ENCODE measurements at places on chromosomes 3 and 15.

DNA sequence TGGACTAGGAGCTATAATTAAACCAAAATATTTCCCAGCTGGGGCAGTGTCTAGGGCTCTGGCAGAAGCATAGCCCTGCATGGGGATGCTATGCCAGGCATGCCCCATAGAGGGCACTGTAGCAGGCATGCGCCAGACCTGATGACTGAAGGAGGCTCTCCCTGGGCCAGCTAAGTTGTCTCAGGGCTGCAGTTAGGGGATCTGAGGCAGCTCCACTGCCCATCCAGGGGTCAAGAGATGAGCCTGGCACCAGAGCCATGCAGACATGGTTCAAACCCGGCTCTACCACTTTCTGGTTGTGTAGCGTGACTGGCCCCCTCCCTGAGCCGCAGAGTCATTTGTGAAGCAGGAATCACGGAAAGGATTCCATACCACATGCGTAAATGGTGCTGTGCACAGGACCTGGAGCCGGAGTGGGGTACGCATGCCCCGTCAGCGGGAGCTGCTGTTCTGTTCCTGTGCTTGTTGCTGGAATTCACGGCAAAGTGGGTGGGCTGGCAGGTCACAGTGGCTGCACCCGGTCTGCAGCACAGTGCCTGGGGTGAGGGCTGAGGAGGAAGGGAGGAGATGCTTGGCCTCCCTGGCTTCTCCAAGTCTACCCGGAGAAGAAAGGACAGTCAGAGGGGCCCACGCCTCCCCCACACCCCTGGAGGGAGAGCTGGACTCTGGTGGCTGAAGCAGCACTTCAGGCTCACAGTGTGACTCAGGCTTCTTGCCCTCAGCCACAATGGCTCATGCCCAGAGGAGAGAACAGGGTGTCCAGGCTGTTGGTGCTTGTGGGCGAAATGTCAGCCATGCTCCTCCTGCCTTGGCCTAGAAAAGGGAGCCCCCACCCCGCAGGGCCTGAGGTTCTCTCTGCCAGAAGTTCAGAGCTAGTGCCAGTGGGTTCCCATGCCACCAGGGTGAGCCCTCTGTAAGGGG lies 43.1 kb downstream of the DNASE1L3 start:
- peak; percentile 82 for DNase-seq

DNA sequence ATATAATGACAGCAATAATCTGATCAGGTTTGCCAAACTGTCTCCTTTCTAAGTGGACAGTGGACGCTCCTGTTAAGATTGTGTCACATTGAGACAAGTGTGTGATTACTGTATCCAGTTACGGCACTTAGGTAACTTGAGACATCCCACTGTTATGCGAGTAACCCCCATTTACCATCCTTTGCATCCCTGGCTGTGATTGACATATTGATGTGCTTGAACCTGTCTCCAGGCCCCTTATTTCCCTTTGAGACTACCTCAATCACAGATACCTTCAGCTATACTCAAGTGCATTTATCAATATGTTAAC lies 785.2 kb downstream of the NR2F2 start:
- no peak for DNase-seq

GRCh38 chr3:194198938-194199337 lies 63.0 kb downstream of the HES1 start:
- DNase-seq, result no peak

DNA sequence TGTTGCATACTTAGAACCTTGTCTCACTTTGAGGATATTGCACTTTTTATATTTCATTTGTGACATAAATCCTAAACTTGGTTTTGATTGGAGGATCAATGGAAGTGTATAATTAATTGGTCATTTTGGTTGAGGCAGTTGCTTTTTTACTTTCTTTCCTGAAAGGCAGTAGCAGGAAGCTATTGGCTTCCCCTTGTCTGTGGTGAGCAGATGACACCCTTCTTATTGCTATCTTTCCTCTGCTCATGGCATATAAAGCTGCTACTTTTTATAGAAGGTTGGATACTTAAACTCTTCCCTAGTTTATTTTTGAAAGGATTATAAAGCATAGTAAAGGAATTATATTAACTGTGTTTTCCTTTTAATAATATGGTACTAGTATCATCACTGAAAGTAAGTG lies 28.6 kb downstream of the FAM98B start:
- DNase-seq, result no peak

DNA sequence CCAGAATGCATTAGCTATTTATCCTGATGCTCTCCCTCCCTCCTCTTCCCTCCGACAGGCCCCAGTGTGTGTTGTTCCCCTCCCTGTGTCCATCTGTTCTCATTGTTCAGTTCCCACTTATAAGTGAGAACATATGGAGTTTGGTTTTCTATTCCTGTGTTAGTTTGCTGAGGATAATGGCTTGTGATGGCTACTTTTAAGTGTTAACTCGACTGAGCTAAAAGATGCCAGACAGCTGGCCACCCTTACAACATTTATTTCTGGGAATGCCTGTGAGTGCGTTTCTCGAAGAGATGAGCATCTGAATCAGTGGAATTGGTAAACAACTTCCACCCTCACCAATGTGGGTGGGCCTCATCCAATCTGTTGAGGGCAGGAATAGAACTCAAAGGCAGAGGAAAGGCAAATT lies 24.7 kb upstream of the TM2D3 start:
- no peak for DNase-seq

GRCh38 chr3:175005193-175005592 lies 146.1 kb downstream of the NAALADL2 start:
- DNase-seq, result no peak

DNA sequence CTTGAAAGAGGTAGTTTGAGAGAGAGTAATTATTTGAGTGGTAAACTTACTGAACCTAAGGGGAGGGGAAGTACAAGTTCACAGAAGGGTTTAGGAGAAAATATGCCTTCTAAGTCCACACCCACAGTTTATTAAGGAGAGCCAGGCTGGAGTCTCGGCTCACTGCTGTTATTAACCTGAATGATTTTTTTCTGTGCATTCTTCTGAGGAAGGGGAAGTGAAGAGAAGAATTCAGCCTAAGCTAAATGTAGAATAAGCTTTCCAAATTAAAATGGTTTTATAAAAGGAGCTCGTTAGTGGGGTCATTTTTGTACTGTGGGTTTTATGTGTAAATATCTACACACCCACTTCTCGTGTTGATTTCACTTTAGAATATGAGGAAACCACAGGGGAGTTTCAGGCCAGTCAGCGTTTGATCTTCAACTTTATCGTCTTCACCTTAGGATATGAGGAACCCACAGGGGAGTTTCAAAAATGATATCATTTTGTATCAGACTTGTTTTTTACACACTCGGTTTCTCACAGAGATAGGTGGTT lies 1.5 kb downstream of the WHAMM start:
- no peak for DNase-seq

GRCh38 chr3:195773956-195774537 lies 37.7 kb downstream of the MUC4 start:
- DNase-seq, result no peak

DNA sequence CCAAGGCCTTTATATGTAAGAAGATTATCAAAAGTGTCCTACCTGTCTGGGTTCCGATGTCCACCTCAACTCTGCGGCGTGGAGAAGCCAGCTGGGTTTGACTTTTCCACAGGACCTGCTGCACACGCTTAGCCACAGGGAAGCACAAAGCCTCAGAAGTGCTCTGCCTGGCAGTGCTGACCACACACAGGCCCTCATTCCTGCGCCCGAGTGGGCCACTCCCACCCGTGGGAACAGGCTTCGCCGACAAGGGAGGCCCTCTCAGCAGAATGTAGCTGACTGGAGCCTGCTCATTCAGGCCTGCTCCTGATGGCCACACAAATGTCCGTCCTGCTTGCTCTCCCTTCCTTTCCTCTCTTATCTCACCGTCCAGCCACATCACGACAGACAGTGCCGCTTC lies 221.4 kb upstream of the LRRN1 start:
- DNase-seq, result no peak

GRCh38 chr15:60801395-60801794 lies 322.5 kb upstream of the ICE2 start:
- DNase-seq, result no peak

GRCh38 chr3:72196377-72196929 lies 411.5 kb upstream of the PROK2 start:
- DNase-seq, result no peak

DNA sequence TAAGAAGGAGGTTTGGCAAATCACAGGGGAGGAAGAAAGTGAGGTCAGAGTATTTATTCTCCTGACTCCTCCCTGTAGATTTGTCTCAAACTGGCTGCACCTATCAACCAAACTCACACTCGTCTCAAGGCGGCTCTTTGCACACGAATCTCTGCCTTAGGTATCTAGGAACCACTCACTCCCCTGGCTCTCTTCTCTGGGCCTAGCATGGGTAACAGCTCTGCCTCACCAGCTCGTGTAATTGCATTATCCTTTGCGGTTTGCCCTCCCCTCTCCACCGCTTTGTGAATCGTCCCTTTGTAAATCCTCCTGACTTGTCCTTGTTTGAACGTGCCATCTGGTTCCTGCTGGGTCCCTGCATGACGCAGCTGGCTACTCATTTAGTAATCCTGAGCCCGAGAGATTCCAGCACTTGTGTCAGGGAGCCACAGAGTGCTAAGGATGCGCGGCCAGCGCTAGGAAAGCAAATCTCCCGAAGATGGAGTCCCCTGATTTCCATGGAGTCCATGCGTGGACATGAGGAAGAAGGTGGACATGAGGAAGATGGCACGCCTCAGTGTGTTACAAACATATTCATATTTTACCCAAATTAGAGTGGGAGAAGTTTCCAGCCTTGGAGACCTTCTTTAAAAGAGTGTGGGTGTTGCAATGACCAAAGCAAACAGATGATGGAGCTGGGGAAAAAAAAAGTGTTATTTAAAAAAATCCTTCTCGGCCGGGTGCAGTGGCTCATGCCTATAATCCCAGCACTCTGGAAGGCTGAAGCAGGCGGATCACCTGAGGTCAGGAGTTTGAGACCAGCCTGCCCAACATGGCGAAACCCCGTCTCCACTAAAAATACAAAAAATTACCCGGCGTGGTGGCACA lies 26.7 kb downstream of the NRROS start:
- no peak for DNase-seq

DNA sequence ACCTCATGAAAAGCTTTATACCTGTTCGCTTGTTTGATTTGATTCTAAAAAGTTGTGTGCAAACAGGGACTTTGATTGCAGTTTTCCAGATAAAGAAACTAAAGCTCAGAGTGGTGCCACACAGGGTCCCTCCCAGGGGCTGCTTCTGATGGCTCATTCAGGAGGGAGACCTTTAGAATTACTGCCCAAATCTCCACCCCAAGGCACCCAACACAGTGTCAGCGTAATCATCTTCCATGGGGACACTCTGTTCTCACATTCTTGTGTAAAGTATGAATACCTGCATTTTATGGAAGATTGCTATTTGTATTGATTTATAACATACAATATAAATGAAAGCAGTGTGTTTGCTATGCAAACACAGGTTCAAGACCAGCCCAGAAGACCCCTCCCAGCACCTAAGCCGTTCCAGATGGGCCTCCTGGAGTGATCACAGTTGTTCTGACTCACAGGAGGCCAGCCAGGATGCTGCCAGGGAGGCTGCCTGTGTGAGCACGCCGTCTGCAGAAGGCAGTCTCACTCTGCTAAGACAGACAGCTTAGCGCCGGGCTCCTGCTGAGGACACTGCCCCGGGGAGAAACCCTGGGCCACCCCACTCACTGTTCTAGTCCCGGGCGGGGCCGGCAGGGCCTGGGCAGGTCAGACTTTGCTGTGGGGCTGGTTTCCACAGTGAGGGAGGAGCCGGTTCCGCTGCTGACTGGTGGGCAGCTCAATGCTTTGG lies 185.6 kb downstream of the FAM43A start:
- DNase-seq, result peak; percentile 33

DNA sequence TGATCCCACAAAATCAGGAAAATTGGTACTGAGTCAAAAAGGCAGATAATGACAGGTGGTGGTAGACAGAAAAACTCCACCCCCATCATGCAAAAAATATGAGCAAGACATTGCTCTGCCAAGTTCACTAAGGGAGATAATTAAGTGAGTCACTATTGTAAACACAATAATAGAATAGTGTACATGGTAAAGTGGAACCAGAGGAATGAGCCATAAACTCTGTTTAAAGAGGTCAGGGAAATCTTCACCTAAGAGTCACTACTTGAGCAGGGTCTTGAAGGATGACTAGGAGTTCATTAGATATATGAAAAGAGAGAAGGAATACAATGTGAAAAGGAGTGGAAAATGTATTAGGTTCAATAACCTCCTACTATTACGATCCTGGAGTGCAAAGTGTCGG lies 213.4 kb upstream of the PEX5L start:
- no peak for DNase-seq

GRCh38 chr3:110579840-110580550 lies 491.6 kb upstream of the NECTIN3 start:
- no peak for DNase-seq

DNA sequence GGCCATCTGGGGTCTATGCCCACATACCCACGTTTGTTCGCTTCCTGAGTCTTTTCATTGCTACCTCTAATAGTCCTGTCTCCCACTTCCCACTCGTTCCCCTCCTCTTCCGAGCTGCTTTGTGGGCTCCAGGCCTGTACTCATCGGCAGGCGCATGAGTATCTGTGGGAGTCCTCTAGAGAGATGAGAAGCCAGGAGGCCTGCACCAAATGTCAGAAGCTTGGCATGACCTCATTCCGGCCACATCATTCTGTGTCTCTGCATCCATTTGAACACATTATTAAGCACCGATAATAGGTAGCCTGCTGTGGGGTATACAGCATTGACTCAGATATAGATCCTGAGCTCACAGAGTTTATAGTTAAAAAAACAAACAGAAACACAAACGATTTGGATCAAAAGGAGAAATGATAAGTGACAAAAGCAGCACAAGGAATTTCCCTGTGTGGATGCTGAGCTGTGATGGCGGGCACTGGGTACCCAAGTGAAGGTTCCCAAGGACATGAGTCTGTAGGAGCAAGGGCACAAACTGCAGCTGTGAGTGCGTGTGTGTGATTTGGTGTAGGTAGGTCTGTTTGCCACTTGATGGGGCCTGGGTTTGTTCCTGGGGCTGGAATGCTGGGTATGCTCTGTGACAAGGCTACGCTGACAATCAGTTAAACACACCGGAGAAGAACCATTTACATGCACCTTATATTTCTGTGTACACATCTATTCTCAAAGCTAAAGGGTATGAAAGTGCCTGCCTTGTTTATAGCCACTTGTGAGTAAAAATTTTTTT lies 35.9 kb downstream of the NR1I2 start:
- DNase-seq, result no peak

DNA sequence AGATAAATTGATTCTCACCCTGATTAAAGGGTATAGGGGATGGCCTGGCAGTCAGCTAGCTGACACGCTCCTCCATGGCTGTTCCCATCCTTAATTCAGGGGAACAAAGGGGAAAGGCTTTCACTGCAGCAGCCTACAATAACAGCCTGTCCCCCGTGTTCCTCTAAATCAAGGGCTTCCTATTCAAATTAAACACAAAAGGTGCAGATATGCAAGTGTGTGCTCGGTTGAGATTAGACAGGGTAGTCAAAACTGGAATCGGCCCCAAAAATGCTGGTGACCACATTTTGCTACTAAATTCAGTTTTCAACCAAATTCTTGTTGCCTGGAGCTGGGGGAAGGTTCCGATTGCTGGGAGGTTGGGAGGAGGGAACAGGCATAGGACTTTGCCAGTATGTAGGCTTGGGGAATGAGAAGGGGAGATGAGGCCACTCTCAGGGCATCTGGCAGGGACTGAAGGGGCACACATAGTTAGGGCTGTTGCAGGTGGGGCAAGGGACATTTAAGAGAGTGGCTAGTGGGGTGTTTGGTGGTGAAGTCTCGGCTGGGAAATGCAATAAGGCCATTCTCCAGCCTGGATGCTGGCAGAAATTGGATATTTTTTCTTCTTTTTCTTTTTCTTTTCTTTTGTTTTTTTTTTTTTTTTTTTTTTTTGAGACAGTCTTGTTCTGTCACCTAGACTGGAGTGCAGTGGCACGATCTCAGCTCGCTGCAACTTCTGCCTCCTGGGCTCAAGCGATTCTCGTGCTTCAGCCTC lies 32.9 kb upstream of the CTSH start:
- DNase-seq, result peak; percentile 39

All from GM12892 (cell line).